ENCODE measurements at places on chromosomes 4 and X.

DNA sequence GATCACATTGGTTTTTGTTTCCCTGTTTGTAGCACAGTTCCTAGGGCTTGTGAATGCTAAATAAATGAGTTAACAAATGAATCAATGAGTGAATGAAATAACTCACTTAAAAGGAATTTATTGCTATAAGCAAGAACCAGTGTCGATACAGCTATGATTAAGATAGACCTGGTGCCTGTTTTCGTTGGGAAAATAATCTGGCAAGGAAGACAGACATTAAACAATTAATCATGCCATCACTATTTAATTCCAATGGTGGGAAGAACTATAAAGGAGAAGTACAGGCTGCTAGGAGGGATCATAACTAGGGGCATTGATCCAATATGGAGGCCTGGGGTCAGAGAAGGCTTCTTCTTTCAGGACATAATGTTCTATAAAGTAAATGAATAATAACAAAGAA lies 4.5 kb upstream of the CBR4 start:
- DNase-seq: no peak

GRCh38 chrX:76172325-76172893 lies 453 bp upstream of the PBDC1 start:
- DNase-seq: no peak

- no peak for DNase-seq
Measured at GRCh38 chrX:19133231-19133630, 11.0 kb upstream of the ADGRG2 start.

DNA sequence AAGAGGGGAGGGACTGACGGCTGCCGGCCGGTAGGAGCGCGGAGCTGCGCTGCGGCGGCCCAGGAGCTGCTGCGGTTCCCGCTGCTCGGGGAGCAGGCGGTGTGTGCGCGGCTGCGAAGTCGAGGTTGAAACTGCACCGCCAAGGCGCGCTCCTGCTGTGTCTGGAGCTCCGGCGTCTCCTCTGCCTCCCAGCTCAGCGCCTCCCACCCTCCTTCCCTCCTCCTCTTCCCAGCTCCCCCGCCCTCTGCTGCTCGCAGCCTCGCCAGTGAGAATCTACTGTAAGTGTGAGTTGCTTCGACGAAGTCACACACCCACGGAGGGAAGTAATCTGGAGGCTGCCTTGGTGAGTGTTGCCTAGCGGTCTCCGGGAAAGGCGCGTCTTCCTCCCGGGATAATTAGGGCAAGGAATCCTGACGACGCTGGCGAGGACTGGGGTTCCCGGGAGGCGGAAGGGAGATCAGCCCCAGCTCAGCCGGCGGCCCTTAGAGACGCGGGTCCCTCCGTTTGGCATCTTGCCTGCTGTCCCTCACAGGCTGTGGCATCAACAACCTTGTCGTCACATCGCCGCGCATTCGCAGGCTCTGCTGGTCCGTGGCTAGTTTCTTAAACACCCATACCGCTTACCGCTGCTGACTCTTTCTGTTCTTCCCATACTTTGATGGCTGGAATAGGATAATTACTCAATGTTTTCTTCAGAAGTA lies at the start of gene EPHA5:
Gene EPHA5 (minus strand): TSS at position 159 of the 701 bp plus-strand sequence. CDS start 747 bp downstream, outside the sequence.
- no peak for DNase-seq

GRCh38 chr4:72318421-72319170 lies 250.4 kb downstream of the ADAMTS3 start:
- DNase-seq: no peak

- DNase-seq: no peak
Measured at GRCh38 chr4:99855678-99856077, 38.5 kb downstream of the LAMTOR3 start.

GRCh38 chr4:76732246-76732645 lies 165.7 kb downstream of the SOWAHB start:
- DNase-seq: no peak

DNA sequence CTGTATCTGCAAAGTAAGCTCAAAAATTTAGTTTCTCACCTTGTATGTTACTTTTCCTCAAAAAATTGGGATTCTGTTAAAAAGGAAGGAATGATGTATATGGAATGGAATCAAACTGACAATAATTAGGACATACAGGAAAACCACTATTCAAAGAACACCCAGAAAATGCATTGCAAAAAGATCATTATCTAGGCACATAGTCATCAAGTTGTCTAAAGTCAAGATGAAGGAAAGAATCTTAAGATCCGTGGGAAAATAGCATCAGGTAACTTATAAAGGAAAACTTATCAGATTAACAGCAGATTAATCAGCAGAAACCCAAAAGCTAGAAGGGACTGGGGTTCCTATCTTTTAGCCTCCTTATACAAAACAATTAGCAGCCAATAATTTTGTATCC lies 23.1 kb upstream of the PLK4 start:
- DNase-seq: no peak

DNA sequence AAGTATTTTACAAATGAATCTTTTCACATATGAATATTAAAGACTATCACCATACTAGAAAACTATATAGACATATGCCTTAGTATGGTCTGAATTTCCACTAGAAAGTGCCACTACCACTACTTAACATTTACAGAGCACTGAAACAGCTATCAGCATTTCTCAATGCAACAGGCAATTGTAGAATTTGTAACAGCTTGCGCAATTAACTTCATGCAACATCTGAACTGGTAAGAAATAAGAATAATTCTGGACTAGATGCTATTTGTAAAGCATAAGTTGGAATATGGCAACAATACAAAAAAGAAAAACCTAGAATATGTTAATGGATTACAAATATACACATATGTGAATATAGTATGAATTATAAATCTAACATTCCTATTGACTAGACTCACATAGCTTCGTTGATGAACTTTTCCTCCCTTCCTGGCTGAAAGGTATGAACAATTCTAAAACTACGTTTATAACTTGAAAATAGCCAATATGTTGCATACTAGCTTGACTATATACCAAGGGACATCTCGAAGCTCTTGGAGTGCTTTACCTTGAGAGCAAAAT lies 82.0 kb downstream of the ATP8A1 start:
- DNase-seq: no peak

DNA sequence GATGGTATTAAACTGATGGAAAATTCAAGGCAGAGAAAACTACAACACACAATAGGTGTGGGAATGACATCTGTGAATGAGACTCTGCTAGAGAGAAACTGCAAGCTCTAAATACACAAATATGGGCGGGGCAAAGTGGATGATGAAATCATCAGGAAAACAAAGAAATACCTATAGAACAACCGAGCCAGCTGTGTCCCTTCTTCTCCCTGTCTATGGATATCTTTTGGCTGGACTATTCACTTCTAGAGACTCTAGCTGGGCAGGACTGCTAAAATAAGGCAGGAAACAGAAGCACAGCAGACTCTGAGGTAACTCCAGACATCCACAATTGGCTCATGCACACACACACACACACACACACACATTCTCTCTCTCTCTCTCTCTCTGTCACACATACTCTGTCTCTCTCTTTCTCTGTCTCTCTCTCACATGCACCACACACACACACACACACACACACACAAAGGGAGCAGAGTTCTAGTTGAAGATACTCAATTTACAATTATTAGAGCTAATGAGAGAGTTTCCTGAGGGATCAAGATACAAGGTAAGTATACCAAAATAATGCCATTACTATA lies 27.2 kb upstream of the EDNRA start:
- no peak for DNase-seq

DNA sequence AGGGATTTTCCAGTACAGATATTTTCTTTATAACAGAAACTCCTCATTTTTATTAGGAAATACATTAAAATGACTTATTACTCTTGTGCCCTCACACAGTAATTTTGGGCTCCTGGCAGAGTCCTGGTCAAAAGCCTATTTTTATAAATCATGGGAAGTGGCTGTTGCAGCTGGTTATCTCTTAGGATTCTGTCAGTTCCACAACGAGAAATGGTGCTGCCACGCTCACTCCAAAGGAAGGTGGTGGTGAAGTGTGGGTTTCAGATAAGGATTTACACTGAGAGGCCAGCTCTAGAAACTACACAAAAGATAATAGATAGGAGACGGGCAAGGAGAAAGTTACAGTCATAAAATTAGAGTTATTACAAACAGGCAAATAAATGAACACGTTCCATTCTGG lies 159.2 kb upstream of the FAM241A start:
- no peak for DNase-seq

GRCh38 chr4:109156356-109156755 lies 146.1 kb downstream of the COL25A1 start:
- DNase-seq: no peak

- DNase-seq: no peak
Measured at GRCh38 chr4:189656641-189657040, 284.0 kb upstream of the FRG1 start.

DNA sequence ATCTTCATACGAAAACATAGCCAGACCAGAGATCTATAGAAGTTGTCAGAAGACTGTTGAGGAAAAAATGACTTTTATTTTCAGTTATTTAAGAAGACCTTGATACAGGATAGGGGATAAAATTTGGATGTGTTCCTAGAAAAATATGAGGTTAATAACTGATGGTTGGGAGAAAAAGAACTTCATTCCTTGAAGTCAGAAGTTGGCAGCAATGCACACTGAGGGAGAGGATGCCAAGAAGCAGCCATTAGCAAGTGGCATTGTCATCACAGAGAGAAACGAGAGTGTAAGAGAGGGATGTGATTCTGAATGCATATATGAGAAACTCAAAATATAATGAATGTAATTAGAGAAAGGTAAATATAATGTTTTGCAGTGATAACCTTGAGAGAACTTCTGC lies 382.1 kb upstream of the EPHA5 start:
- no peak for DNase-seq

GRCh38 chr4:15194520-15194919 lies 192.2 kb downstream of the CPEB2 start:
- no peak for DNase-seq

DNA sequence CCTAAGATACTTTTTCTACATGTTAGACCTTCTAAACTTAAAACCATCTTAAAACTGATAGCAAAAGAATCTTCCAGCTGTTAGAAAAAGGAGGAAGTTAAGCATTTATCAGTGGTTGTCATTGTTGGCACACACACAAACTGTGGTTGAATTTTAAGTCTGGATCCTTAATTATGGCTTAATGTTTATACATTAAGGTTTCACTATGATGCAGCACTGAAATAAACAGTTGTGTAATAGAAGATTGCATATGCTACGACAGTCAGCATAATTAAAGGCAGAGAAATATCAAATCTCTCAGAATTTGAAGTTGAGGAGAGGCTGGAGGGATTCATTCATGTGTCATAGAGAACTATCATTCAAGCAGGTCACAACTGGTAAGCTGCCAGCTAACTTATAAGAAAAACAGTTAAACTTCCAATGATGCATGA lies 32.3 kb downstream of the ADGRA3 start:
- DNase-seq: no peak

GRCh38 chrX:130836447-130836846 lies 66.6 kb downstream of the ENOX2 start:
- no peak for DNase-seq

DNA sequence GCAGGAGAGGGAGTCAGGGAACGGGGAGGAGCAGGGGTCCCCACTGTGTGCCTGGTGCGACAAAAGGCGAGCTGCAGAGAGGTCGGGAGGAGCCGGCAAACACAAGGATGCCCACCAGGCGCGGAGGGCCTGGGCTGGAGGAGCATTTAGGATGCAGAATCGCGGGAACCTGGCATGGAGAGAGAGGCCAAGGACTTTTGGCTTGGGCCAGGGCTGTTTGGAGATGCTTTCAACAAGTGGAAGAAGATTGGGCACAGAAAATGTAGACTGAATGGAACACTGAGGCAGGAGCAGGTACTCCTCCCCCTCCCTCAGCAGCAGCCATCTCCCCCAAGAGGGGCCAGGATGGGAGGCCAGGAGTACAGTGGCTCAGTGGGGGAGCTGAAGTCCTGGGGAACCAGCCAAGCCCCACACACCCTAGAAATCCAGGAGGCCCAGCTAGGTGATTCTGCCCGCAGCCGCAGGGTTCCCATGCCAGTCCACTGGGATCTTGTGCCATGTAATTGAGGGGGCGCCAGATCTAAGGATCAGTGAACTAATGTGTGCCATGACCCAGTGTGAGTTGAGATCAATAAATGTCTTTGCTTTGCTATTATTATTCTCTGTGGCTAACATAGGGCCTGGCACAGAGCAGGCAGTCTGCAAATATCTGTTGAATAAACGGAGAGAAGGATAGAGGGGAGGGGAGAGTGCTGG lies 1.1 kb upstream of the ABLIM2 start:
- no peak for DNase-seq

DNA sequence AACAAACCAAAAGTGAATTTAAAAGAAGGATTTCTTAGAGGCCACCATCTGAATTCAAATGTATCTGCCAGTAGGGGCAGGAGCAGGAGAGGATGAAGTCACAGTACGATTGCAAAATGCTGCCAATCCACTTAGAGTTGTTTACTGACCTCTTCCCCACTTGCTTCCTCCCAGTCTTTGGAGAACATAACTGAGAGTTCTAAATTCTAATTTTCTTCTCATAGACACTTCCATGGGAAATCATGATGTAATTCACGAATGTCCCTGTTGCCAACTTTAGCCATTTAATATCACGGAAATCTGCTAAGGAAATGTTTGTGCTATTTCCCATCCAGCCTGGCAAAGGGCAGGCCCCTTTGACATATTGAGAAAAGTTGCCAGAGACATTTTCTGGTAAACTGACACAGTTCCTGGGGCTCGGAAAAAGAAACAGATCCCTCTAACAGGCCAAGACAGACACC lies 33.6 kb upstream of the NOCT start:
- DNase-seq: no peak

DNA sequence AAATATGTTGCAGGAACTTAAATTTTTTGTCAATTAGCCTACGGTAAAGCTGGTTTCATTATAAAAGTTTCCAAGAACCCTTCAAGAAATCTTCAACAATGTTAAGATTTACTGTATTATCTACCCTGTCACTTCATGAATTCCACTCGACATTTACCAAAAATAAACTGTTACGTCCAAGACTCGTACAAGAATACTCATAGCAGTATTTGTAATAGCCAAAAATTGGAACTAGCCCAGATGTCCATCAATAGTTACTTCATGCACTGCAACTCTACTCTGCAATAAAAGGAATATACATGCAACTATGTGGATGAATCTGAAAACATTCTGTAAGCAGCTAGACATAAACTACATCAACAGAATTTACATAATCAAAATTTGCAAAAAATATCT lies 13.4 kb downstream of the RBMX start:
- DNase-seq: no peak

DNA sequence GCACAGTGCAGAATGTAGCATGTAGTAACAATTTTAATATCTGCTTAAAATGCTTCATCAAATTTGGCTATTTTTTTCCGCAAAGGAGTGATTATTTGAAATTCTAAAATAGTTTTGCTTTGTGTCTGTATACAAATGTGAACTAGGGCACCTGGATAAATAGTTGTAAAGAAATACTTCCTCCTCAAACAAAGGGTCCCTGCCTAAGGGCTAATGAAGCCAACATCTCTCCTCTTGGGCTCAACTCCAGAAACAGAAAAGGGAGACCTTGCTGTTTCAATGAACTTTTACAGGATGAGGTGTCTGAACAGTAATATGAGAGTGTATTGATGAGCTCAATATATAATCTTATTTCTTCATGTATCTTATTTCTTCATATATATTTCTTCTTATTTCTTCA lies 30.8 kb upstream of the SCOC start:
- DNase-seq: no peak

- DNase-seq: no peak
Measured at GRCh38 chr4:98739751-98740150, 81.3 kb upstream of the TSPAN5 start.

Data from activated CD8-positive, alpha-beta memory T cell treated with anti-CD3 and anti-CD28 coated beads for 1 hour (primary cell).